ENCODE measurements at places on chromosomes 13 and 19.
A peak's percentile ranks its signal among the peaks of the same experiment; 100 is the strongest.

GRCh38 chr19:55454787-55455243, 6.6 kb downstream of the ISOC2 start:
- DNase-seq, result no peak

- peak; percentile 31 for DNase-seq
Observed at GRCh38 chr19:2636897-2637683, 65.4 kb downstream of the GNG7 start.

- peak; percentile 79 for DNase-seq
Observed at GRCh38 chr19:15452111-15453047, 2.6 kb upstream of the WIZ start.

DNA sequence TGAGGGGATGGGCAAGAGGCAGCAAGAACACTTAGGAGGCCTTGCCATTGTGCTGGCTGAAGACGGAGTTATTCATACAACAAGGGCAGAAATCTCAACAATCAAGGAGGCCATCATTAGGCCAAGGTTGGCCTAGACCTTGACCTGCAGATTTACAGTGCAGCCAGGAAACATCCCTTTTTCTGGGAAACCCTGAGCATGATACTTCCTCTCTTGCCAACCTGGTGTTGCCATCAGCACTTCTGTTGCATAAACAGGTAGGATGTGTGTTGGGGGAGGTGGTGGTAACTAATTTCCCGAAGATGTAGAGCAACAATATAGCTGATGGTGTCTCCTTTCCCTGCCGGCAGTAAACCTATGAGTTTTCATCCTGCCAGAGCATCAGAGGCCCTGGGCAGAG, 8.0 kb downstream of the TMEM272 start:
- no peak for DNase-seq

GRCh38 chr13:66995203-66995611, 234.9 kb downstream of the PCDH9 start:
- no peak for DNase-seq

- no peak for DNase-seq
Observed at GRCh38 chr19:46954502-46954992, 65.1 kb upstream of the NPAS1 start.

- DNase-seq, result no peak
Observed at GRCh38 chr13:23949736-23950135, 52.4 kb upstream of the C1QTNF9B start.

DNA sequence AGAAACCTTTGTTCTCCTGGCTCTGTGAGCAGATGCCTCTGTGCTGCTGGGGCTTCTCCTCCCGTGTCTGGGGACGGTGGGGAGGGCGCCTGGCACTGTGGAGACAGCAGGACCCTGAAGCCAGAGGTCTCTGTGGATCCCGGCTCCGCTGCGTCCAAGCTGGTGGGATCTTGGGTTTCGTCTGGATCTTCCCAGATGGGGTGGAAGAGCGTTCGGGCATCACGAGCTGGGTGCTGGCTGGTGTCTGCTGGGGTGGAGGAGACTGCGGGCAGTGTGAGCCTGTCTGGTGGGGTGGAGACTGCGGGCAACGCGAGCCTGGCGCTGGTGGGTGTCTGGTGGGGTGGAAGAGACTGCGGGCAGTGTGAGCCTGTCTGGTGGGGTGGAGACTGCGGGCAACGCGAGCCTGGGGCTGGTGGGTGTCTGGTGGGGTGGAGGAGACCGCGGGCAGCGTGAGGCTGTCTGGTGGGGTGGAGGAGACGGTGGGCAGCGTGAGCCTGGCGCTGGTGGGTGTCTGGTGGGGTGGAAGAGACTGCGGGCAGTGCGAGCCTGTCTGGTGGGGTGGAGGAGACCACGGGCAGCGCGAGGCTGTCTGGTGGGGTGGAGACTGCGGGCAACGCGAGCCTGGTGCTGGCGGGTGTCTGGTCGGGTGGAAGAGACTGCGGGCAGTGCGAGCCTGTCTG, 5.6 kb downstream of the TEX29 start:
- DNase-seq, result no peak

- DNase-seq, result peak; percentile 69
Observed at GRCh38 chr19:16463991-16464575, 7.7 kb downstream of the EPS15L1 start.

- DNase-seq, result no peak
Observed at GRCh38 chr19:14582894-14583340, at the start of gene CLEC17A. CLEC17A (plus strand) TSS chr19:14583084; CDS start chr19:14583161, 77 bp downstream.

DNA sequence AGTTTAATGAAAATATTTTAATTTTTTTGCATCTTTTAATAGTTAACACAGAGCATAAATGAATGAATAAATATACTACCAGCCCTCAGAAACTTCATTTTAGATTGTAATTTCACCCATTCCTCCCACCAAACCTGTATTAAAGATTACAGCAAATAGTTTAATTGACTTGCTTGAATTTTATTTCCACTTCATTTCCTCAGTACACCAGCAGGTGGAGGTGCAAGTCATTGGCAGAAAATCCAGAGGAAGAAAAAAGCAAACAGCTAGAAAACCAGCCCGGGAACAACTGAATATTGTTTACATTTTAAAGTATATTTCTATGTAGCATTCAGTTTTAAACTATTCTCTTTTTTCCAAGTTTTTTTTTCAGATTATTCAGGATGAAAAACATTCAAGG, 177.8 kb downstream of the OLFM4 start:
- no peak for DNase-seq

Data from brain microvascular endothelial cell (primary cell).